ENCODE measurements at places on chromosomes 4 and X.

GRCh38 chr4:149706942-149707341, 108.7 kb downstream of the IQCM start:
- DNase-seq = no peak

DNA sequence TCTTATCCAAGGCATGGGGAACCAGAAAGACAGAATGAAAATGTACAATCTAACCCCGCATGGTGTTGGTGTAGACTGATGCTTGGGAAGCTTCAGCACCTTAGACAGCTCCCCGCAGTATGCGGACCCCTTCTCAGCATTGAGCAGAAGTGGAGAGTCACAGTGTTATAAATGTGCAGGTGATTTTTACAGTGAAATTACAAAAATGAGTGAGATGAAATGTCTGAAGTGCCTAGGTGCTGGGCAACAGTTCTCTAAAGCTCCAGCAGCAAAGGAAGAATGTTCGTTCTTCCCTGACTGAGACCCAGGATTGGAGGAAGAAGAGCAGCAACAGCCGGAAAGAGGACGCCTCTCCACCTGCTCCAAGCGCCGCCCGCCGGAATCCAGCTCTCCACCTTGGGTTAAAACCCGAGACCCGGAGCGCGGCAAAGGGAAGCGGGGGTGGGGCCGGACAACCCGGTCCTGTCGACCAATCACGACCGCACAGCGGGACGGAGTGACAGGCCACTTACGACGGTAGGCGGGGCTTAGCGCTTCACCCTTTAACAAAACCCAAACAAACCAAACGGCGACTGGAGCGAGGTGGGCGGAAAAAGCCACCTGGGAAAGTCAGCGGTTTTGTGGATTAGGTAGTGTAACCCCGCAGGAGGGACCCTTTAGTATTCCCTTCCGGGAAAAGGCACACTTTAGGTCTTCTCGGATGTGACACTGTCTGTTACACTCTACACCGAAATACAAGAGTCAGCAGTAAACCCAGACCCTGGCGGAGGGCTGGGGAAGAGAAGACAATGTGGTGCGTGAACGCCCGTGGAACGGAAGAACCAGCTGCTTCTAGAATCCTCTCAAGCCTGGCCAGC, at the start of gene GLRA3:
Gene GLRA3 (minus strand): TSS at position 403 of the 857 bp plus-strand sequence. CDS start 436 bp downstream, outside the sequence.
- DNase-seq = peak; percentile 16

- DNase-seq = no peak
These were observed 36.9 kb downstream of the EVC start for GRCh38 chr4:5747738-5748375.

DNA sequence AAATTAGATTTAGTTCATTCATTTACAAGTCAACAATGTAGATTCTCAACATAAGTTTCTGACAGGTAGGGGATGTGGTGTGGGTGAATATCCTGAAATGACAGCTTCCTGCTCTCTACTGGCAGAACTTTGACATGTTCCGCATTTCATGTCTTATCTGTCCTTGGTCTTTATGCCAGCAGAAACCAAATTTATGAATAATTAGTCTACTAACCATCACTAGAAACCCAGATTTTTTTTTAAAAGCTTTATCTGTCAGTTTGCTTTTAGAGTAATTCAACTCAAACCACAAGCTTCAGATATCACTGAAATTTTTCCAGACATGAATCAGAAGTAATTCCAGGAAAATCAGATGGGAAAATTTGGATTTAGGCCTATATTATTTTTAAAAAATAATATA, 17.9 kb downstream of the COQ2 start:
- DNase-seq = no peak

DNA sequence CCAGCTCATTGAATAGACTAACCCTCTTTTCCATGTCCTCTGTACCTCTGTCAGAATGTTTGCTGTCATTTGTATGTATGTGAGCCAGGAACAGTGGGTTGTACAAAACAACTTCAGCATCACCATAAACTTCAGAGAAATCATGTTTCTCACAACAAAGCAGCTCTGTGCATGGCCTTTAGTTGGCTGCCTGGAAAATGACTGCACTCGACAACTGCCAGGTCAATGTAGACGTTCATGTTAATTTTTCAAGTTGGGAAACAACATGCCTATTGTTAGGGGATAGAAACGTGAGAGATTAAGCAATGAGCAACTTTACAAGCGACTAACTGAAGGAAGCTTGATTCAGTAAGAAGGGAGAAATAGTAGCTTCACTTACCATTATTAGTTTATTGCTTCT, 17.9 kb upstream of the CXCL11 start:
- DNase-seq = no peak

- no peak for DNase-seq
These were observed 58.8 kb downstream of the RHOH start for GRCh38 chr4:40255393-40256281.

DNA sequence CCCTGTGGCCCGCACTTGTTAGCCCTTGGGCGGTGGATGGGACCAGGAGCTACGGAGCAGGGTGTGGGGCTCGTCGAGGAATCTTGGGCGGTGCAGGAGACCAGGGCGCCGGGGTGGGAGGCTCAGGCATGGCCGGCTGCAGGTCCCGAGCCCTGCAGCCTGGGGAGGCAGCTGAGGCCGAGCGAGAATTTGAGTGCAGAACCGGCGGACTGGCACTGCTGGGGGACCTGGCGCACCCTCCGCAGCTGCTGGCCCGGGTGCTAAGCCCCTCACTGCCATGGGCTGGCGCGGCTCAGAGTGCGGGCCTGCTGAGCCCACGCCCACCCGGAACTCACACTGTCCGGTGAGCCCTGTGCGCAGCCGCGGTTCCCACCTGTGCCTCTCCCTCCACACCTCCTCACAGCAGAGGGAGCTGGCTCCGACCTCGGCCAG, 73.6 kb upstream of the TLL1 start:
- DNase-seq = no peak

- DNase-seq = no peak
These were observed 56.4 kb upstream of the SCML1 start for GRCh38 chrX:17680732-17681413.

- no peak for DNase-seq
These were observed 30.1 kb downstream of the NEIL3 start for GRCh38 chr4:177339477-177340374.

GRCh38 chr4:98864560-98864959, 64.4 kb downstream of the EIF4E start:
- peak; percentile 46 for DNase-seq

- no peak for DNase-seq
These were observed 967.2 kb downstream of the TRAM1L1 start for GRCh38 chr4:116118221-116118620.

DNA sequence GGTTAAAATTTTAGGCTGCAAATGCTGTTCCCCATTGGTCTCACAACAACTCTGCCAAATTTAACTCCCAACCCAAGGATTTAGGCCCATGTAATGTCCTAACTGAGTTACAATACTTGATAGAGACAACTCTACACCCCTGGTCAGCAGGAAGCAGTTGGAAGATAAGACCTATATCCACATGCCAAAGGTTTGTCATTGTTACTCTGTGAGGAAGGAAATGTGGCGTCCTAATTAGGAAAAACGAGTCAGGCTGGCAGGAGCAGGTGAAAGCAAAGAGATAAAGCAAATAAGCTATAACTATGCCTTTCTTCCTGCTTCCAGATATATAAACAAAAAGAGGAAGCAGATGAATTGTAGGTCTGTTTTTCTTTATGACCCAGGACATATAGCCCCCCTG, 69.1 kb downstream of the SPIN4 start:
- no peak for DNase-seq

DNA sequence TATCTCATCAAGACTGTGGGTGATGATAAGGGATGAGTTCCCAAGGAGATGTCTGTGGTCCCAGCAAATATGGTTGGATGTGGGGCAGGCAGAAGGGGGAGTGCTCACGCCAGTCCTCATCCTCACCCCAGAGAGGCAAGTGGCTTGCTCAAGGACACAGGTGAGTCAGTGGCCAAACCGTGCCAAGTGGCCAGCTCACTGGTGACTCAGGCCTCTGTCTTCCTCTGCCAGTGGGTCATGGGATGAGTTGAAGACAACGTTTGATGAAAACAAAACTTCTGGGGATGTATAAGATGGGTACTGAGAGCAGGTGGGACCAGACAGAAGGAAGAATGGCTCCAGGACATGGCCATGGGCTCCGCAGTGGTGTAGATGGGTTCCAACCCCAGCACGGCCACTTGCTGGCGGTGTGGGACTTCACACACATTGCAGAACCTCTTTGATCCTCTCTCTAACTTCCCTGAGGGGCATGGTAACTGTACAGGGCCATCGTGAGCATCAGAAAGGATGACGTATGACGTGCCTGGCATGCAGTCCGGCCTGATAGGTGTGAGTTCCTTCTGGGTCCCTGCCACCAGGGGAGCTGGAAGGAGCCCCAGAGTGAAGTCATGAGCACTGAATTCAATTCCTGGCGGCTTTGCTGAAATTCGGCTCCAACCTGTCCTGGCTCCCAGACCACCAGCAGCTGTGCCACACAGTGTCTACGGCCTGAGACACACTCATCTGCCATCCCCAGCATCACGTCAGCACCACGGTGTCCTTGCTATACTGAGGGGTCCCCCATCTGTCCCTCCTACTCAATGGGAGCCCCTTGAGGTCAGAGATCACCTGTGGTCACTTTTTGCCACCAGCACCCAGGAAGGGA, 41.3 kb upstream of the GPR78 start:
- no peak for DNase-seq

DNA sequence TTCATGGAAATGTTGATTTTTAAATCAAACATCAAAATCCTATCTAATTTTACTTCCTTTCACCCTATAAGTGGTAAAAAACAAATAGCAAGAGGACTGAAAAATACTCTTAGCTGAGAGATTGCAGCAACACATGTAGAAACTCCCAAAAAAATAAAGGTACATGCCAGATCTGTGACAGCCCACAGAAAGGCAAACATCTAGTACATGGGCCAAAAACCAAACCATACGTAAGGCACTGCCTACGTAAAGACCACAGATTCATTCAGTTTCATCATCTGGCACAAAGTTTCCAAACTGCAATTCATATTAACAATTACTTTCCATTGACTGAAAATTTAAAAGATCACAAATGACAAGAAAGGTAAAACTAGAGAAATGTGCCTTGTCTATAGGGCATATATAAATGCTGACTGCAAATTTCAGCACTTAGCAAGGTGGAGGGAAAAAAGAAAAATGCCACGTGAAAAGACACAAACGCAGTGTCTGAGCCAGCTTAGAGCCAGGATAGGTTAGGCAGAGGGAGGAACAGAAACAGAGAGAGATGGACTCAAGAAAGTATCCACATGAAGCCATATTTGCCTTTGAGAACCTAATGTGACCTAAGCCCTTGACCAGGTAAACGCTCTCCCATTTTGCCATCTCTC, 88.1 kb downstream of the TSPAN5 start:
- DNase-seq = no peak

DNA sequence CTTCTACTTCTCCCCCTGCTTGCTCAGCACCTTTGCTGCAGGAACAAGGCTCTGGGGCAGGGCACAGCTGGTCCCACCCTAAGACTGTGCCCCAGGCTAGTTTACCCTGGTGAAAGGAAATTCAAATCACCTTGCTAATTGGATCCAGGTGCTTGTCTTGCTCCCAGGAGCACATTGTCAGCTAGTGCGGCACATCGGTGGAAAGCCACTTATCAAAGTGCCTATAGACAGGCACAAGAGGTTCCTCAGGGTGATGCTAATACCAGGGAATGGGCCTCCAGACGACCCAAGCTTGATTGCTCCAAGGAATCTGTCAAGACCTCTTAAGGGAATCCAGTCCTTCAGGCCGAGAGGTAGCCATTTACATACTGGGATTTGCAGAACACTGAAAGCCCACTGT, 64.5 kb upstream of the PRPS1 start:
- no peak for DNase-seq
